ENCODE measurements at places on chromosomes 1 and 21.

DNA sequence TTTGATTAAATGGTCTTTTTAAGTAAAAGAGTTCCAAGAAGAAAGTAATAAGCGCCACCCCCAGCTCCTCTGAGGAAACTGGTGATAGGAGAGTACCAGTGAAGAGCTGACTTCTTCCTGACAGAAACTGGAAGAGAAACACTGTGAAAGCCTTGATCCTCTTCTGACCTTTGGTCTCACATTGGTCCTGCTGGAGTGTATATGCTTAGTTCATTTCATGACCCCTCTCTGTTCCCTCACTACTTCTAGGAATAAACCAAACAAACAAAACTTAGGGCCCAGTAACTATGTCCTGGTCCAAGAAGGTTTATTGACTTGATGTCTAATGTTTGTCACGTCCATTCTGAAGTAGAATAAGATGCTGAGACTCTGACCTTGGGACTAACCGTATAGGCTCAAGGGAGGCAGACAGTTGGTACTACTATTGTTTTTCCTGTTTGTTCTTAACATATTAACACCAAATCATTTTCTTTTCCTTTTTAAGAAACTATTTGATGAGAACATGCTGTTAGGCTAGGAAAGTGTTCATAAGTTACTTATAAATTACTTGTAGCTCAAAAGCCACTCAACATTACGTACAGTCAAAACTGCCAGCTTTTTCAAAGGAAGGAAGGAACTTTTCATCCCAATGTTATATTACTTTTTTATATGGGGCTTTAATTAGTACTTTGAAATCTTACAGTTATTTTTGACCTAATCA is 57.9 kb downstream of the MIER1 start:
- no peak for DNase-seq

GRCh38 chr21:45386336-45386727 is 18.6 kb upstream of the COL18A1 start:
- DNase-seq, result no peak

DNA sequence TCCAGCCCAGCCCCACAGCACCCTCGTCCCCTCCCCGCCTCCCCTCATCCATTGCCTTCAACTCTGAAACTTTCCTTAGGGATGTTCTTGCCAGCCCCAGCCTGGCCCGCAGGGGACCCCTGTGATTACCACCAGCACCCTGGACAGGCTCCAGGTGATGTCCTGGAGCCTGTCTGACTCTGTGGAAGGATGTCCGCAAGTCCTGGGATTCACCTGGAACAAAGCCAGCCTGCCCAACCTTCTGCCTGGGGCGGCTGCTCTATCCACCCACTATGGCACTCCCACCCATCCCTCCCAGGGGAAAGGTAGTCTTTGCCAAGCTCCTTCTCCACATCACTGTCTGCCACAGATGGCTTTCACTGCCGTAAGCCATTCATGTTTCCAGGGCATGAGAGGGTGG is 24.4 kb upstream of the PTPRF start:
- no peak for DNase-seq

GRCh38 chr21:33789697-33790096 is 125.9 kb downstream of the ATP5PO start:
- no peak for DNase-seq

DNA sequence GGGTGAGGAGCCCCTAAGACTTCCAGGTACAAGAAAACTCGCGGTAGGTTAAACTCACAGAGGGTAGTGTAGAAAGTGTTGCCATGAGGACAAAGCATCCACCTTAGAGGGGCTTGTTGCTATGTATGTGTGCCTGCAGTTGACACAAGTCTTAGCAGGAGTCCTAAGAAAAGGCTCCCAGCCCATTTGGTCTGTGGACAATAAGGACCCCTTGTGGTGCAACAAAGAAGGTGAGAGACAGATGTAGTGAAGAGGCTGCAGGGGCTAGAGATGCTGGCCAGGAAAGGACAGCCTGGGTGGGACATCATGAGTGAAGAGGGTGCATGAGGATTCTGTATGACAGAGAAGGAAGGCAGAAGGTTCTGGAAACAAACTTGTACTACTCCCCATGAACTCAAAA is 36.3 kb upstream of the IL10 start:
- DNase-seq, result peak; percentile 51

GRCh38 chr1:244046907-244047611 is 4.0 kb upstream of the ZBTB18 start:
- peak; percentile 32 for DNase-seq

GRCh38 chr1:160567858-160568682 is 11.2 kb downstream of the CD84 start:
- peak; percentile 76 for DNase-seq

DNA sequence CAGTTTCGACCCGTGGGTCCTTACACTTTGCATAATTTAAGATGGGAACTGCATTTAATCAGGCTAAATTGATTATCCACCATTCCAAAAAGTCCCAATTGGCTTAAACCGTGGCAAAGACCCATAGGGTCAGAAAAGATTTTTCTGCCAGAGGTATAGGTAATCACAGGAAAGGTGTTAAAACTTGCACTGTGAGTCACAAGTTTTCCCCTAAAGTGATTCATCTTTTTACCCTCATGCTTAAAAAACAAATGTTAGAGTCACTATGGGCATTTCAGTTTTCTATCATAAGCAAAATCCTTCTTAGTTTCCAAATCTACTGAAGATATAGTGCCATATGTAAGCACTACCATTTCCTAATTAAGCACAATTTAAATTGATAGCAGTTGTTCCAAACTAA is 1079.8 kb downstream of the ADGRL2 start:
- no peak for DNase-seq

GRCh38 chr1:164272156-164272555 is 286.8 kb upstream of the PBX1 start:
- DNase-seq, result no peak

DNA sequence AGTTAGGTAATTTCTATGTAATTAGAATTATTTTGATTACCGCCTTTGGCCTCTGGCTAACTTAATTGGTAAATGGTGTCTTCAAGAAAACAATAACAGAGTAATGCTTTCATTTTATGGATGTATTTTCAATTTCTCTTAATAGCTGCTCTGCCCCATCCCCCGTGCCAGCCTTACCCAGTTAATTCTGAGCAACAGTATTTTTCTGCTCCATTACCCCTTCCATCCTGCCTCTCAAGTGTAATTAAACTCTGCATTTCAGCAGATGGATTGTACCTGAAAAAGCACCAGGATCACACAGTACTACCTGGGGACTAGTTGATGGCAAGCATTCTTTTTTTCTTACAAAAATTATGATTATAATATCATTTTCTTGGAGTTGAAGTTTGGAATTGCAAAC is 104.2 kb downstream of the KIAA0319L start:
- DNase-seq, result no peak

DNA sequence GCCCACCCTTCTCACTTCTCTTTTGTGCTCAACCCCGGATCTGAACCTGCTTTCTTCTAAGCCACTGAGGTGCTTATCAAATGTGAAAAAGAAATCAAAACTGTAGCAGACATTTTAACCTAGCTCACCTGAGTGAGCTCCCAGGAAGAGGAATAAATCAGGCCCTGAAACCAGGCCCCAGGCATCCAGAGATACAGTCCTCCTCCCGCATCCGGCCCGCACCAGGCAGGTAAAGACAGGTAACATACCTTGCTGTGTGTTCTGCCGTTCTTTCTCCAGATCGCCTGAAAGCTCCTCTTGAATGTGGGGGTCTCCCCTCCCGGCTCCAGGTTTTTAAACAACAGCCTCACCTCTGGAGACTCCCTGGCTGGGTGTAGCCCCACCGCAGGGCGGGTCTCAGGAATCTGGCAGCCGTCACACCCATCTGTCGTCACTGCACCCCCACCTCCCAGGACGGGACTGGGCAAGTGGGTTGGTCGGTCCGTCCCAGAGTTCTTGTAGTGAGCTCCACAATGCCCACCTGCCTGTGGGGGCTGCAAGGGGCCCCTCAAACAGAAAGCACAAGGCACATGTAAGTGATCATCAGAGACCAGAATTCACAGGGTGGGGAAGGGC is at the start of gene LAMB3:
LAMB3 (minus strand) TSS at position 305 of the 615 bp plus-strand sequence. CDS start 1,481 bp downstream, outside the sequence.
- no peak for DNase-seq

GRCh38 chr1:224519874-224520273 is 85.3 kb upstream of the WDR26 start:
- no peak for DNase-seq

DNA sequence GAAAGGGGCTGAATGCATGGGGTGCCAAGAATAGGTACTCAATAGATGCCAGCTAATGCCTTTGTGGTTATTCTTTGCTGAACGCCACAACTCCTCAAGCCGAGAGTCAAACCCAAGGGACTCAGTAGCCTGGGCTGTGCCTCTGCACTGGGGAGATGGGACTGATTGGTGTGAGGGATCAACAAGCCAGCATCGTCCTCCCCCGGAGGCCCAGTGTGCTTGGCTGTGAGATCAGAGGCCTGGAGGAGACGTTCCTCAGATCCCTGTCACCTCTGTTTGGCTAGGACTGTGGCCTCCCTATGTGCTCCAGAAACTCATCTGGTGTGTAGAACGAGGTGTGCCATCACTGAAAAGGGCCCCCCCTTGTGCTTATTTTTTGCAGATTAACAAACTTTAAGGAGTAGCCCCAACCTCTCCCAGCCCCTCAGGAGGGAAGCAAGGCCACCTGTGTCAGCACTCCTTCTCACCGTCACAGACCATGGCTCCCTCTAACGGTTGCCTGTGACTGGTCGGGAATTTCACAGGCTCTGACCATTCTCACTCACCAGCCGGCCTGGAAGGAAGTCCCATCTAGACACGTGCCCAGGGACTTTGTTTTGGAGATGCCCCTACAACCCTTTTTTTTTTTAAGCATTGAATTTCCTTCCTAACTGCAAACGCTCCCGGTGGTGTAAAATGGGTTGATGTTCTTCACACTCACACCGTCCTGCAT is 194.0 kb upstream of the VAMP3 start:
- no peak for DNase-seq

DNA sequence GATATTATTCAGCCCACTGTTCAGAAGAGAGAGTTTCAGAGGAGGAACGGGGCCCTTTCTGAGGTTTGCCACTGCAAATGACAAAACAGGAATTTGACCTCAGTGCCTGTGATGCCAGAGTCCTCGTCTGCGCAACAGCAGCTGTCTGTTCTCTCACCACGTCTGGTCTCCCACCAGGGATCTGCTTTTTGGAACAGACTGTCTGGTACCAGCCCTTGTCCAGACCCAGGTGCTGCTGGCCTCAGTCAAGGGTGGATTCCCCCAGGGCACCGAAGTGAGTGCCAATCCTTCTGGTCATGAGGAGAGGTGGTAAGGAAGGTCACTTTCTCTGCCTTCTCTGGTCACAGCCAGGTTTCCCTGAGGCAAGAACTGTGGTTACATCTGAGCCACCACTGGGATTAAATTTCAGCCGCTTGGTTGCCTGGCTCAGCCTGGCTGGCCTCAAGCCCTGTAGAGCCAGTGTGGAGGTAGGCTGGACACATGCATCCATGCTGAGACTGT is 2.3 kb upstream of the BCAN start:
- no peak for DNase-seq

- DNase-seq, result no peak
These were observed 27.2 kb upstream of the ERG start for GRCh38 chr21:38525454-38525853.

GRCh38 chr1:22722901-22723550 is 12.4 kb downstream of the EPHB2 start:
- no peak for DNase-seq

- DNase-seq, result no peak
These were observed 4.0 kb downstream of the PBX1 start for GRCh38 chr1:164562947-164563520.

- DNase-seq, result no peak
These were observed 17.0 kb downstream of the MKNK1 start for GRCh38 chr1:46587069-46587468.

GRCh38 chr1:56688522-56689026 is 43.5 kb downstream of the PRKAA2 start:
- no peak for DNase-seq

GRCh38 chr1:98368995-98369394 is 292.5 kb upstream of the SNX7 start:
- no peak for DNase-seq

DNA sequence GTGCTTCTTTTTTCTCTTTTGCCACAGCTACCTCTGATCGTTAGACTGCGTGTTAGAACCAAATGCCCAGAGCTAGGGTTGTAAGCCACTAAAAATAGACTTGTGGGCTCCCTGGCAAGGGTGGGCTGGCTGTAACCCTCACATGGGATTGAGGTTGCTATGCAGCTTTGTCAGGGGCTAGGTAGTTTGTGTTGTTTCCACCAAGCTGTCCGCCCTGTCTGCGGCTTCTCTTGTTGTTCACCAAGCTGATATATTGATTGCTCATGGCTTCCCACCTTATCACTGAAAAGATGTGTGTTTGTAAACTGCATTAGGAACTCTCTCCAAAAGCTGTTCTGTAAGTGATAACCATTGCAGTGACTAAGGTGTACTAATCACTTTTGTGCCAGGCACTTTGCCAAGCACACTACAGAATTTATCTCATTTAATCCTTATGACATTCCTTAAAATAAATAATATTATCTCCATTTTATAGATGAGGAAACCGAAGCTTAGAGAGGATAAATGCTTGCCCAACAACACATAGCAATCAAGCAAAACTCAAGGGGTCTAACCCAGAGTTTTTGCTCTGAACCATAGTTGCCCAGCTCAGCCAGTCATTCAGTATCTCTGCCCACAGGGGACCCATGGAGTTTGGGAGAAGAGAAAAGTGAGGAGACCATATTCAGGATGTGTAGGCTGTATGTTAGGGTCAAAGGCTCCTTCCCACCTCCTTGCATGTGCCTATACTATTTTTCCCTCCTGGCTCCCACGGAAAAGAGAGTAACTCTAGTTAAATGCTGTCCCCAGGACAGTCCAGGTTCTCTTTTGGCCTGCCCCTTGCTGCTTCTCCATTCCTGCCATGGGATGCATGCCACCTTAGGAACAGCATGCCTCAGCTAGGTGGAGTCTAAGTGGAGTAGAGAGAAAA is 42.2 kb upstream of the TARBP1 start:
- no peak for DNase-seq

Measured in activated CD4-positive, alpha-beta T cell treated with anti-CD3 and anti-CD28 coated beads for 4 hours (primary cell).